ENCODE measurements at places on chromosomes 5 and 9. TPM values are rescaled to one million over a fixed set of nuclear protein-coding genes. Genes with fewer than 3 reads are reported as not detected.
A peak's percentile ranks its signal among the peaks of the same experiment; 100 is the strongest.

- H3K4me3 ChIP-seq: no peak overlapping the region
- no peaks in the 10 kb centered on the region for H3K4me1 ChIP-seq
- no peak overlapping the region for H3K27ac ChIP-seq
- DNase-seq: peak; percentile 79
- H3K36me3 ChIP-seq: no peaks in the 10 kb centered on the region
- no peaks in the 10 kb centered on the region for H3K27me3 ChIP-seq
Observed at GRCh38 chr5:6525422-6525821, 76.8 kb downstream of the UBE2QL1 start.

DNA sequence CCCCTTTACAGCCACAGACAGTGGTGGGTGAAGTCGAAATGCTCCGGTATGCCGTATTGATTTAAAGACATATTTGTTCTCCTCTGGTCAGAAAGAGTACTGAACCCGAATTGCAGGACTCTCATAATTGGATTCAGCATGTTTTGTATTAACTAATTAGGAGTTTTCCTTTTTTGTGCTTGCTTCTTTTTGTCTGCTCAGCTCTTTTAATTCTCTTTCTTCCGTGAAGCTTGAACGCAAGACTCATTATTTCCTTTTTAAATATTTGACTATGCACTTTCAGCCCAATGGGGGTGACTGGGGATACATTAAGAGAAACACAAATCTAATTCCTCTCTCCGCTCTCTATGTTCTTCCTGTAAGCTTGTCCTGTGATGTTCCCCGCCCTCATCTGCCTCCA is 246.6 kb upstream of the IRX2 start:
- H3K4me1 ChIP-seq: no peaks in the 10 kb centered on the region
- H3K36me3 ChIP-seq: no peaks in the 10 kb centered on the region
- no peak overlapping the region for H3K27ac ChIP-seq
- no peak for DNase-seq
- no peak overlapping the region for H3K4me3 ChIP-seq
- H3K27me3 ChIP-seq: no peaks in the 10 kb centered on the region

- no peaks in the 10 kb centered on the region for H3K27me3 ChIP-seq
- H3K4me1 ChIP-seq: no peaks in the 10 kb centered on the region
- DNase-seq: no peak
- peak overlapping the region; percentile 8 for H3K27ac ChIP-seq
- H3K4me3 ChIP-seq: no peak overlapping the region
- no peaks in the 10 kb centered on the region for H3K36me3 ChIP-seq
Observed at GRCh38 chr5:44257653-44258365, 131.4 kb downstream of the FGF10 start.

GRCh38 chr9:81557452-81558090 is 131.8 kb downstream of the TLE1 start:
- no peaks in the 10 kb centered on the region for H3K27me3 ChIP-seq
- DNase-seq: no peak
- no peak overlapping the region for H3K27ac ChIP-seq
- H3K4me1 ChIP-seq: peaks cover 27% of the 10 kb centered on the region

- H3K36me3 ChIP-seq: peaks cover 63% of the 10 kb centered on the region
- no peaks in the 10 kb centered on the region for H3K27me3 ChIP-seq
- peak overlapping the region; percentile 94 for H3K27ac ChIP-seq
- H3K4me3 ChIP-seq: no peak overlapping the region
Observed at GRCh38 chr5:151663617-151664293, 23.0 kb downstream of the SPARC start.

ACOT12 gene
- total RNA-seq: not detected

DNA sequence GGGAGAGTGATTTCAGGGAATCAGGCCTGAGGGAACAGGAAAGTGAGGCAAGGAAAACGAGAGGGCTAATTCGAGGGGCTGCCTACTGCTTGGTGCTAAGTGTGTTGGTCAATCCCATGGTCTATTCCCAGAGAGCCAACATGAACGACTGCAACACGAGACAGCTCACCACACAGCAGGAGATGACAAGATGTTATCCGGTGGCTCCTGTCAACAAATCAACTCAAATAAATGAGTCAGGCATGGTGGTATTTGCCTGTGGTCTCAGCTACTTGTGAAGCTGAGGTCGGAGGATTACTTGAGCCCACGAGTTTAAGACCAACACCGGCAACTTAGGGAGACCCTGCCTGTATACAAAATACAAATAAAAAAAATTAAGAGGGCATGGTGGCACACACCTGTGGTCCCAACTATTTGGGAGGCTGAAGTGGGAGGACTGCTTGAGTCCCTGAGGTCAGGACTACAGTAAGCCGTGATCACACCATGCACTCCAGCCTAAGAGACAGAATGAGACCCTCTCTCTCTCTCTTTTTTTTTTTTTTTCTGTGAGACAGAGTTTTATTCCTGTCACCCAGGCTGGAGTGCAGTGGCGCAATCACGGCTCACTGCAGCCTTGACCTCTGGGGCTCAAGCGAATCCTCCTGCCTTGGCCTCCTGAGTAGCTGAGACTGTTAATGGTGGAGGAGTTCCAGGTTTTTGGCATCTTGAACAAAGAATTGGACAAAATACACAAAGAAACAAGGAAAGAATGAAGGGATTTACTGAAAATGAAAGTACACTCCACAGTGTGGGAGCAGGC is 9.0 kb upstream of the FAF2 start:
- no peak overlapping the region for H3K4me3 ChIP-seq
- H3K27ac ChIP-seq: no peak overlapping the region
- no peak for DNase-seq

DNA sequence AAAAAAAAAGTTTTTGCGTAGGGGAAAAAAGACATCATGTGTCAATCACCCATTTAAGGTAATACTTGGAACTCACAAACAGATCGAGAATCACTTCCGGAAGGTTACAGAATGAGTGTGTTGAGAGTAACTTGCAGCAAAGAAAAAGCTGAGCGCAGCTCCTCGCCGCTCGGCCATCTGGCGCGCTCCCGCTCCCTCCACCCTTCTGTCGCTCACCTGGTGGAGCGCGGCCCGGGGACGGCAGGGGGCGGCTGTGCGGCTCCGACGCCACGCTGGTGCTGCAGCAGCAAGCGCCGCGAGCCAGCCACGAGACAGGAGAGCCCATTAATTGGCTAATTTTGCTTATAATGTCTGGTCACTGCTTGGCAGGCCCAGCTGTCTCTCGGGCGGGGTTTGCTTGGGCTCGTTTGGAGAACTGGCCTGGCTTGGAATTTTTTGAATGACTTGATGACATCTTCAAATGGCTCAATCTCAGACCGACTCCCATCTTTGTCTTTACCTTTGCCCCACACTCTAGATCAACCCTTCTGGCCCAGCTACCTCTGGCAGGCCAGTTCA is 601.8 kb downstream of the CCDC171 start:
- no peaks in the 10 kb centered on the region for H3K36me3 ChIP-seq
- no peak for DNase-seq
- no peaks in the 10 kb centered on the region for H3K27me3 ChIP-seq
- no peak overlapping the region for H3K27ac ChIP-seq
- H3K4me1 ChIP-seq: peaks cover 3% of the 10 kb centered on the region
- peak overlapping the region; percentile 10 for H3K4me3 ChIP-seq

DNA sequence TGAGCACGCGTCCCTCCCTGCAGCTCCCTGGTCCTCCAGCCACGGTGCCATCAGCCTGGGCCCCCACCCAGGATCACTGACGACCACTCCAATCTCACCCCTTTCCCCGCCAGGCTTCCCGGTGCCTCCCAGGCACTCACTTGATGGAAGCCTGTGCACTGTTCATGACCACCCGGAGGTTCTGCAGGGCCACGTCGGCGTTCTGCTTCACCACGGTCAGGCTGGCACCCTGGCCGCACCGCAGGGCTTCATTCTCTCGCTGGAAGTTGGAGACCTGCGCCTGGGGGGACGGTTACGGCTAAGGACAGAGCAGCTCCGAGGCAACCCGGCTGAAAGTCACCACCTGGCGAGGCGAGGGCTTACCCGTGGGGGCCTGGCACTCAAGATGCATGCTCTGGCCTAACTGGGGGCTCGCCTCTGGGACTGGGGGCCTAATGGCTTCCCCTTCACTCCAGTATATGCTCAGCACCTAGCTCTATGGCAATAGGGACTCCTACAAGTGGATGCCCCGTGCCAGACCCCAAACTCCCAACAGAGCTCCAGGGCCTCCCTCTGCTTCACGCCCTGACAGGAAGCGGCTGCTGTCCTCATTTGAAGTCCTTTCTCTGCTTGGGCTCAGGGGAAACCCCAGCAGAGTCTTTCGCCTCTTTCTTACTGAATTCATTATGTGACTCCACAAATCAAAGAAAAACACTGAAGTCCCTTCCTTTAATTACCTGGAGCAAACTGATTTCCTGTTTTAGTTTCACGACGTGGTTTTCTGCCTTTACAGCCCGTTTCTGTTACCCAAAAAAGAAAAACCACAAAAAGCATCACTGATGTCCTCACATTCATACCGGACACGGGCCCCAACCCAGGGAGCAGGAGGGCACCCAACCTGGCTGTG is 4.2 kb upstream of the SNAPC4 start:
- no peak for DNase-seq
- H3K27me3 ChIP-seq: no peaks in the 10 kb centered on the region
- H3K4me3 ChIP-seq: no peak overlapping the region
- no peaks in the 10 kb centered on the region for H3K36me3 ChIP-seq
- peaks cover 23% of the 10 kb centered on the region for H3K4me1 ChIP-seq

GRCh38 chr5:149301744-149302380 is 30.2 kb downstream of the AFAP1L1 start:
- no peak overlapping the region for H3K27ac ChIP-seq
- no peaks in the 10 kb centered on the region for H3K36me3 ChIP-seq
- H3K4me3 ChIP-seq: no peak overlapping the region
- DNase-seq: no peak

- DNase-seq: no peak
- H3K27ac ChIP-seq: no peak overlapping the region
- H3K4me3 ChIP-seq: no peak overlapping the region
- no peaks in the 10 kb centered on the region for H3K27me3 ChIP-seq
Observed at GRCh38 chr5:91651704-91652103, 268.6 kb upstream of the ARRDC3 start.

GRCh38 chr5:149125386-149125891 is 15.9 kb upstream of the ABLIM3 start:
- H3K4me1 ChIP-seq: no peaks in the 10 kb centered on the region
- no peaks in the 10 kb centered on the region for H3K36me3 ChIP-seq
- no peak overlapping the region for H3K4me3 ChIP-seq
- H3K27ac ChIP-seq: no peak overlapping the region
- no peak for DNase-seq
- H3K27me3 ChIP-seq: no peaks in the 10 kb centered on the region

GRCh38 chr5:24080046-24080445 is 564.7 kb downstream of the CDH10 start:
- DNase-seq: no peak
- no peak overlapping the region for H3K4me3 ChIP-seq
- no peaks in the 10 kb centered on the region for H3K4me1 ChIP-seq
- H3K36me3 ChIP-seq: no peaks in the 10 kb centered on the region
- no peak overlapping the region for H3K27ac ChIP-seq
- H3K27me3 ChIP-seq: no peaks in the 10 kb centered on the region

DNA sequence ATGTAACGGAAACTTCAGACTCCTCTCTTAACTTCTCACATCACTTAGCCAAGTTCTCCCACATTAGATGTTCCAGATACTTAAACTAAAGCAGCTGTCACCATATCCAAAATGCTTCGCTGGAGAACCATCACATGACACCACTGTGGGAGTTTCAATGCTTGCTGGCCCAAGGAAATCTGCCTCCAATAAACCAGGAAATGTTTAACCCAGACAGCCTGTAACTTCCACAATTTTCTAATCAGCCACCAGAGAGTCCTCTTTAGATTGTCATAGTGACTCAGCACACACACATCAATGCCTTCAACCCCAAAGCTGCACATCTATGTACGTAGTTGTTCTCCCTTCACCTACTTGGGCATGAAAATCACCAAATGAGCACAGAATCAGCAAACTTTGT is 118.7 kb downstream of the LPAR1 start:
- H3K4me1 ChIP-seq: peaks cover 25% of the 10 kb centered on the region
- no peaks in the 10 kb centered on the region for H3K27me3 ChIP-seq
- no peak overlapping the region for H3K4me3 ChIP-seq
- peak overlapping the region; percentile 59 for H3K27ac ChIP-seq
- DNase-seq: no peak
- no peaks in the 10 kb centered on the region for H3K36me3 ChIP-seq

- H3K27ac ChIP-seq: peak overlapping the region; percentile 98
- peak overlapping the region; percentile 78 for H3K4me3 ChIP-seq
- H3K36me3 ChIP-seq: peaks cover 22% of the 10 kb centered on the region
- peak; percentile 90 for DNase-seq
Observed at GRCh38 chr5:132489871-132490483, 596 bp downstream of the IRF1 start.

DNA sequence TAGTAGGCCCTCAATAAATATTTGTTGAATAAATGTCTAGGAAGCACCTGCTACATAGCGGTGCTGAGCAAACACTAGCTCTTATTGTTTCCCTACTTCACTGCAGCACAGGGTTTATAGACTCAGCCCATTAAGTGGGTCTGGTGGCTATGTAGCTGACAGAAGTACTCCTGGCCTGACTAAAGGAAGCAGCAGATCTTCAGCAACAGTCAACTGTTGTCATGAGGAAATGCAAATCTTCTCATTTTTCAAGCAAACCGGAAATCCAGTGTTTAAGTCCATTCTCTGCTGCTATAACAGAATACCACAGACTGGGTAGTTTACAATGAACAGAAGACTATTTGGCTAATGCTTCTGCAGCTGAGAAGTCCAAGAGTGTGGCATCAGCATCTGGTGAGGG is 2.8 kb upstream of the TEX10 start:
- no peaks in the 10 kb centered on the region for H3K27me3 ChIP-seq
- H3K27ac ChIP-seq: no peak overlapping the region
- H3K4me1 ChIP-seq: peaks cover 23% of the 10 kb centered on the region
- no peak overlapping the region for H3K4me3 ChIP-seq
- DNase-seq: no peak

DNA sequence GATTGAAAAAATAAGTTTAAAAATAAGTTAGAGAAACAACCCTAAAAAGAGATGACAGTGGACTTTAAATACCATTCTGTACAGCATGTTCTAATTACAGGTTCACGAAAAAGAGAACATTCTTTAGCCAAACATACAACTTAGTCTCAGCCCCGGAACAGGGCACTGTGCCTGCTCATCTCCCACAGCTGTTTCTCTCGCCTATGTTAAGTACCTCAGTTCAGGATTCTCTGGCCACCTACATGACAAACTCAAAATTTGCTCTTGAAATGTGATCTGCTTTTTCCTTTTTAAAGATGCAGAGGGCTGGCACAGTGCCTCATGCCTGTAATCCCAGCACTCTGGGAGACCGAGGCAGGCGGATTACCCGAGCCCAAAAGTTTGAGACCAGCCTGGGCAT is 52.3 kb downstream of the MYO10 start:
- no peak for DNase-seq
- no peaks in the 10 kb centered on the region for H3K27me3 ChIP-seq
- no peaks in the 10 kb centered on the region for H3K36me3 ChIP-seq

GRCh38 chr5:8825139-8825757 is 720.6 kb downstream of the SEMA5A start:
- no peaks in the 10 kb centered on the region for H3K36me3 ChIP-seq
- H3K4me1 ChIP-seq: peaks cover 7% of the 10 kb centered on the region
- no peak for DNase-seq
- no peak overlapping the region for H3K27ac ChIP-seq
- no peaks in the 10 kb centered on the region for H3K27me3 ChIP-seq
- no peak overlapping the region for H3K4me3 ChIP-seq

- no peaks in the 10 kb centered on the region for H3K4me1 ChIP-seq
- no peaks in the 10 kb centered on the region for H3K36me3 ChIP-seq
- H3K27me3 ChIP-seq: no peaks in the 10 kb centered on the region
- DNase-seq: peak; percentile 72
- no peak overlapping the region for H3K27ac ChIP-seq
Observed at GRCh38 chr9:38347271-38347671, 45.2 kb upstream of the ALDH1B1 start.

GRCh38 chr5:179486596-179487051 is 63.7 kb upstream of the RUFY1 start:
- no peaks in the 10 kb centered on the region for H3K27me3 ChIP-seq
- no peaks in the 10 kb centered on the region for H3K4me1 ChIP-seq
- no peak overlapping the region for H3K27ac ChIP-seq
- no peak overlapping the region for H3K4me3 ChIP-seq

CARD9 gene
- total RNA-seq: 16.9 TPM

All from vagina (tissue), 2 donors.